Stimulated activated CD8-positive, alpha-beta memory T cell treated with anti-CD3 and anti-CD28 coated beads, Interleukin-4, amount 100 ng/mL, for 1 hour (primary cell): ENCODE measurements at places on chromosomes 3 and 15.

- DNase-seq, result no peak
Measured at GRCh38 chr15:70132139-70132538, 34.4 kb upstream of the TLE3 start.

GRCh38 chr15:101167411-101167752, 84.5 kb downstream of the CHSY1 start:
- no peak for DNase-seq

DNA sequence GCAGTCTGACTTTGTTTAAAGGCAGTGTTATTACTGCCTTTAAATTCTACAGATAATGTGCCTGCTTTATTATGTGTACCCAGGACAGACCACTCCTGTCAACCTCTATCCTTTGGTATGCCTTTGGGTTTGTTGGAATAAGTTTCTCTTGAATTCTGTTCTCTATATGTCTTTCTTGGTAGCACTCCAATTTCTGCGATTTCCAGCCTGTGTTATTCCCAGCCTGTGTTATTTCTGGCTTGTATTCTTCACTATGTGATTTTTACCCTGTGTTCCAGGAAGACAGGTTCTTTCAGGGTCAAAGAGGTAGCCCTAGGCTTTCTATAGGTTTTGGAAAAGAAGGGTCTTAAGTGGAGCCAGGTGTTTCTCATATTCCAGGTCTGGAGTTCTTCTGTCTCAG, 407.4 kb upstream of the AZI2 start:
- no peak for DNase-seq

DNA sequence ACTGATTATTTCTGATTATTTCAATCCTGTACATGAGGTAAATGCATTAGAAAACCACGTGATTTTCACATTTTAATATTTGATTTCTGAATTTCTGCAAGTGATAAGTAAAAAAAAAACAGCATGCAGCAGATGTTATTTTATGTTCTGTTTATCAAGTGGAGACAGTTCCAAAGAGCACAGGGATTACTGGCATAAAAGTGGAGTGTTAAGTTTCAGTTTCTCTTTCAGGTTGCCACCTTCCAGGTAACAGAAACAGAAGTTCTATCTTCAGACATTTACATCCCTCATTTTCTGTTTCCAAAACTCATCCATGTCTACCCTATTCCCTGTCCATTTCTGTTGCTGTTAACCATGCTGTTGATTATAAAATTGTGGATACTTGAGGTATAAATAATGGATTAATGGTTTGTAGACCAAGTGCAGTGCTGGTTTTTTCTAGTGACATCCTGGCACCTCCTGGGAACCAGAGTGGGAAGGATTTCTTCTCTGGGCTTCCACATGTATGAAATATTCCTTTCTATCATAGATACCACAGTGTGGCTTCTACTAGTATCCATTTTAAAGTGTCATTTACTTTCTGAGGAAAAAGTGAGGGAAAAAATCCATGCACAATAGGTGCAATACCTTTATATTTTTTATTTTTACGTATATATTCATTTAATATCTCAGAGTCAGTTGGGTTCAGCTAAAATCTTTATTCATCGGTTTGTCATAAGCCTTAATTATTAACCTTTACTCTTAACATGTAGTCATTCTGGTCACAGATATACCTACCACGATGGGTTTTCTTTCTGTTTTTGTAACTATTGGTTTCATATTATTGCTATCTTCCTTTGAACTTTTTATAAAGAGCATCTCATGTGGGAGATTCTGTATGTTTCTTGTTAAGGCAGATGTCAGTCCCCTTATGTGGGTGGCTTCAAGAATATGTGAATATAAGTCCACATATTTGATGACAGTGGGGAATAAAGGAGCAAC, 1010.0 kb downstream of the SQOR start:
- DNase-seq, result no peak

GRCh38 chr3:182782149-182782548, 11.2 kb upstream of the ATP11B start:
- no peak for DNase-seq
